AG10803 (cell line): ENCODE measurements at places on chromosomes 7 and 10.
A peak's percentile ranks its signal among the peaks of the same experiment; 100 is the strongest.

DNA sequence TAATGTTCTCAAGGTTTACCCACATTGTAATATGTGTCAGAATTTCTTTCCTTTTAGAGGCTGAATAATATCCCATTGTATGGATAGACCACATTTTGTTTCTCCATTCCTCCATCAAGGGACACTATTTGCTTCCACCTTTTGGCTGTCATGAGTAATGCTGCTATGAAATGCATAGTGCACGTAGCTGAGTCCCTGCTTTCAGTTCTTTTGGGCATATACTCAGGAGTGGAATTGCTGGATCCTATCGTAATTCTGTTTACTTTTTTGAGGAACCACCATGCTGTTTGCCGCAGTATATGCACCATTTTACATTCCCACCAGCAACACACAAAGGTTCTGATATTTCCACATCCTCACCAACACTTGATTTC lies 60.0 kb downstream of the PRF1 start:
- DNase-seq: no peak

DNA sequence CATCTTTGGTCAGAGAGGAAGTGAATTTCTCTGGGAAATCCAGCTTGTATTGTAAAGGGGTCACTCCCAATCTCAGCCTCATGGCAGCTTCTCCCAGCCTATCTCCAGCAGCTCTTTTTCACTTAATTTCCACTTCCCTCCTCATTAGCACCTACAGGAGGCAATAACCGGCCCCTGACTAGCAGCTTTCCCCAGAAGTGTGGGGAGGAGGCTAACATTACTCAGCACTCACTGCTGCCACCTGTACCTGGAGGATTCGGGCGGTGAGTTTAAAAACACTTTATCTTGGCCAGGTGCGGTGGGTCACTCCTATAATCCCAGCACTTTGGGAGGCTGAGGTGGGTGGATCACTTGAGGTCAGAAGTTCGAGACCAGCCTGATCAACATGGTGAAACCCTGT lies 3.8 kb downstream of the NODAL start:
- DNase-seq: no peak

- no peak for DNase-seq
Observed at GRCh38 chr10:19843487-19843886, 27.3 kb downstream of the PLXDC2 start.

DNA sequence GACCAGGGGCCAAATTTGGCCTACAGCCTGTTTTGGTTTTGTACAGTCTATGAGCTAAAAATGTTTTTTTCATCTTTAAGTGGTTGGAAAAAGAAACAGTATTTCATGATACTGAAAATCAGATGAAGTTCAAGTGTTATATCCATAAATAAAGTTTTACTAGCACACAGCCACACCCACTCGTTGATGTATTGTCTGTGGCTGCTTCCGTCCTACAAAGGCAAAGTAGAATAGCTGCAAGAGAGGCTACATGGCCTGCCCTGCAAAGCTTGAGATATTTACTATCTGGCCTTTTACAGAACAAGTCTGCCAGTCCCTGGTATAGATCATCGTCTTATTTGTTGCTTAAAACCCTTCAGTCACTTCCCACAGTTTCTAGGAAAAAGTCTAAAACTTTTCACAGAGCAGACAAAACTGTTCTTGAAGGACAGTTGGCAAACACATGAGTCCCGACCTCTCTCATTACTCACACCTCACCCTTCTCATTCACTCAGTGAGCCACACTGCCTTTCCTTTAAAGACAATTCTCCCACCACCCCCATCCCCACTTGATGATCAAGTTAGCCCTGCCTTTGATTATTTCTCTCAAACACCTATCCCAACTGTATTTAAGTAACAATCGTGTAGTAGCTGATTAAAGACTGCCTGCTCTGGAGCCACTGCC lies 9.9 kb downstream of the RHEB start:
- DNase-seq: no peak

GRCh38 chr10:132223156-132223590 lies 36.4 kb downstream of the DPYSL4 start:
- DNase-seq: peak; percentile 75

GRCh38 chr10:29860166-29860565 lies 199.2 kb downstream of the JCAD start:
- peak; percentile 92 for DNase-seq

DNA sequence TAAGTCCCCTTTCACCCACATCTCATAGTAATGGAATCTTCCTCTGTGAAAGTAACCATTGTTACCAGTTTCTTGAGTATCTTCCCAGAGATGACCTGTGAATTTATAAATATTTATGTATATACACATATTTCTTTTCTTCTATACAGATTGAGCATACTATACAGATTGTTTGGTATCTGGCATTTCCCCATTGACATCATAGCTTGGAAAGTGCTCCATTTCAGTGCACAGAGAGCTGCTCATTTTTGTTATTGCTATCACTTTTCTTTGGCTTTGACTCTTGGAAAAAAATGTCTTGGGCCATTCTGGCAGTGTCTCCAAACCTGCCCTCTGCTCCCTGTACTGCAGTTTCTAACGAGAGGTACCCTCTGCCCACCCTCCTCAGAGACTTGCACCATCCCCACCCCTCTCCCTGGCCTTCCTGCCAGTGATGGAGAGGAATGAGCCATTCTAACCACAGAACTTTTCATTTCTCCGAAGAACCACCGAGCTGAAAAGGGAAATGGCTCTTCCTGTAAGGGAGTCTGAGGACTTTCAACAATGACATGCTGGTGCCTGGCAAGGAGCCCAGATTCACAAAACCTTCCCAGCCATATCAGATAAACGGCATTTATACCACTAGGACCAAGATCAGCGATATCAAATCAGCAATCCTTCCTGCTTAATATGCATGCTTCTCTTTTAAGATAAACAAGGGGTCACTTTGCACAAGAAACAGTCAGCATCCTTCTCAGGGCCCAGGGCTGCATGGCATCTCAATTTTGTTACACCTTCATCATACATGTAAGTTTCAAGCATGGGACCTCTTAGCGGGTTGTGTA lies 19.7 kb upstream of the CCSER2 start:
- peak; percentile 23 for DNase-seq

DNA sequence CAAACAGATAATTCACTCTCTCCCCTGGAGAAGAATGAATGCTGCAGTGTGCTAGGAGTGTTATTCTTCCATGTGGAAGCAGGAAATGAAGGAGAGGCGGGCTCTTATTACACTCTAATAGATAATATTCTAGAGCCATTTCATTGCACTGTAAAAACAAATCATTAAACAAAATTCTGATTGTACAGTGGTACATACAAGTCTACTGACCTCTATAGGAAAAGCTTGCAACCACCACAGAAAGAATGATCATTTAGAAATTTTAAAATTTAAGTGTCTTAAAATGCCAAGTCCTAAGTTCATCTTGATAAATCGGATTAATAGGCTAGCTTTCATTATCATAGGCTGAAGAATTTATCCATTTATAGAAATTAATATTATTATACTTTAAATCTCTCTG lies 960.3 kb upstream of the LRRN3 start:
- no peak for DNase-seq

DNA sequence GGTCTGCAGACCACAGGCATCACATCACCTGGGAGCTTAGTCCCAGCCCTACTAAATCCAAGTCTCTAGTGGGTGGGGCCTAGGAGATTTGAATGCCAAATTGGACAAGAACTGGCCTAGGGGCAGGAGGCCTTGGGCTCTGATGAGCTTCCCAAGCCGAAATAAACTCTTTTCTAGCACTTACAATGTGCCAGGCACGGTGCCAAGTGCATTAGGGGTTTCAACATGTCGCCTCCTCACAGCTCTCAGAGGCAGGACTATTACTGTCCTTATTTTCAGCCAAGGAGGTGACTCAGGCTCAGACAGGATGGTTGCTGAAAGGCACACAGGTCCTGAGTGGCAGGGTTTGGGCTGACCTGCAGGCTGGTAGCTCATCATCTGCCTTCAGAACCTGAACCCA lies 9.2 kb upstream of the CPA1 start:
- peak; percentile 79 for DNase-seq

DNA sequence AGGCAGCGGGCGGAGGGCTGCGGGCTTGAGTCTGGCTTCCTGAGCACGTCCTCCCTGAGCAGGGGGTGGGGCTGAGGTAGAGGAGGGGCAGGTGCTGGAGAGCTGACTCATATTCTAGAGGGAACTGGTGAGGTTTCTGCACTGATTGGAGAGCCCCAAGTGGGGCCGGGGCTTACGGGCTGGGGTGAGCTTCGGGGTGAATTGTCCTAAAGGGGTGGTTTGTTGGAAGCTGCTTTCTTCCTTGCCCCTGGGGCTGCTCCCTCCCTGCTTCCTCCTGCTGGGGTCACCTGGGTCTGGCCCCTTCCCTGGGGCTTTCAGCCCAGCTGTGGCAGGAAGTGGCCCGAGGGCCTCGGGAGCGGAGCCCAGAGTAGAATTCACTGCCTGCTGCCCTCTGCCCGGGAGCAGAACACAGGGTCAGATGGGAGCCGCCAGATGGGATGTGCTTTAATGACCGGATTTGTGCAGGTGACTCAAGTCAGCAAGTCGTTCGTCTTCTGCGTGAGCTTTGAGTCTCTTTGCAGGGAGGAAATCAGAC lies 48.6 kb downstream of the FAM20C start:
- no peak for DNase-seq

DNA sequence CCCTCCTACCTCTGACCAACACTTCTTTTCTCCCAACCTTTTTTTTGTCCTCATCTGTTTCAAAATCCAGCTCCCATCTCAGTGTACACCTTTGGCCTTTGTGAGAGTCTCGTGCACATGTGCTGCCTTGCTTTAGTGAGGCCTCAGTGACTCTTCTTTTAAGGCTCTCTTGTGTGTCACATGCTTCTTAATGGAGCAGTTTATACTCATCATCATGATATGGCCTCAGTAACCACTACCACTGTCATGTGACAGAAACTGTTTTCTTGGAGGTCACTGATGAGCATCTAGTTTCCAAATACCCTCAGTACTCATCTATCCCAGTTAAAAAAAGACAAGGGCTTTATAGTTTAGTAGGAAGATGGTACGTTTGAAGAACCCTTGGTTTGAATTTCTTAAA lies 8.1 kb upstream of the ARHGAP22 start:
- DNase-seq: peak; percentile 31

DNA sequence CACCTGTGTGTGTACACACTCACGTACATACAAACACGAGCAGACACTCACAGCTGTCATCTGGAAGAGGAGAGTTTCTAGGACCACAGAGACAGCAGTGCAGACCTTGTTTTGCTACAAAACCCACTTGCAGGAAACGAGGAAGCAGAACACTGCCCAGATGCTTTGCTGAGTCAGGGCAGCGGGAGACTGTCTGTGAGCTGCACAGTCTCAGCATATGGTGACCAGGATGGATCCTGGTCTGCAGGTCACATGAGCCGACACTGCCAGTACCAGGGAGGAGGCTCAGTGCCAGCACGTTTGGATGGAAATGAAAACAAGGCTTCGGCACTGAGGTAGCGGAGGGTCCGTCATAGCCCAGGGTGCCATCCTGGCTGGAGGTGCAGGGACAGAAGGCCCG lies 117.6 kb upstream of the DPP6 start:
- DNase-seq: no peak

- no peak for DNase-seq
Observed at GRCh38 chr10:92690211-92690914, 608 bp downstream of the HHEX start.

- no peak for DNase-seq
Observed at GRCh38 chr10:26227786-26228185, 11.2 kb downstream of the GAD2 start.

DNA sequence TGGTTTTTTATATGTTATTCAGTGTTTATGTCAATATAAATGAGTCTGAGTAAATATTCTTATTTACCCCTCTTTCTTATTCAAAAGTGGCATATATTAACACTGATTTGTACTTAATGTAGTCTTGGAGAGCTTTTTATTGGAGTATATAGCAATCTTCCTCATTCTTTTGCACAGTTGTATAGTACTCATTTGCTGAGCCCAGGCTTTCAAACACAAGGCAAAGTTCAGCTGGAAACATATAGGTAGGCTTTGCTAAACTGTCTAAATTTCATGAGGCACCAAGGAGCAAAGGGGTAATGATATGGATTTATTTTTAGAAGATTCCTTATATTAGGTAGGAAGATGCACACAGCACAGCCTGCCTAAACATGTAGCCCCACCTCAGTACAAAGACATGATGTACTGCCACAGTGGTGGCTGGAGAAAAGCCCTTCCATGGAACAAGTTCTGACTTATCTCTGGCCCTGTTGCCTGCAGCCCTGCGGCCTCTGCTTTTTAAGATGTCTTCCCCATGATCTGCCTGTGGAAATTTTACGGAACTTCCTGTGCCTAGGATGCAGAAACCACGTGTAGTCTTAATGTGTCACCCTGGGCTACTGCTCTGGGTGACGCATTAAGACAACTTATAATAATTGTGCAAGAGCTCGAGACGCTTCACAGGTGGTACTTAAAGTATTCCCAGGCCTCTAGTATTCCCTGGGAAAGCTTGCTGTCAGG lies 9.6 kb upstream of the PDCD4 start:
- peak; percentile 61 for DNase-seq

GRCh38 chr10:6530211-6530840 lies 49.8 kb downstream of the PRKCQ start:
- DNase-seq: no peak

GRCh38 chr7:135943134-135943879 lies 33.9 kb downstream of the MTPN start:
- DNase-seq: no peak

- no peak for DNase-seq
Observed at GRCh38 chr7:100099452-100099851, 1.7 kb downstream of the MCM7 start.

DNA sequence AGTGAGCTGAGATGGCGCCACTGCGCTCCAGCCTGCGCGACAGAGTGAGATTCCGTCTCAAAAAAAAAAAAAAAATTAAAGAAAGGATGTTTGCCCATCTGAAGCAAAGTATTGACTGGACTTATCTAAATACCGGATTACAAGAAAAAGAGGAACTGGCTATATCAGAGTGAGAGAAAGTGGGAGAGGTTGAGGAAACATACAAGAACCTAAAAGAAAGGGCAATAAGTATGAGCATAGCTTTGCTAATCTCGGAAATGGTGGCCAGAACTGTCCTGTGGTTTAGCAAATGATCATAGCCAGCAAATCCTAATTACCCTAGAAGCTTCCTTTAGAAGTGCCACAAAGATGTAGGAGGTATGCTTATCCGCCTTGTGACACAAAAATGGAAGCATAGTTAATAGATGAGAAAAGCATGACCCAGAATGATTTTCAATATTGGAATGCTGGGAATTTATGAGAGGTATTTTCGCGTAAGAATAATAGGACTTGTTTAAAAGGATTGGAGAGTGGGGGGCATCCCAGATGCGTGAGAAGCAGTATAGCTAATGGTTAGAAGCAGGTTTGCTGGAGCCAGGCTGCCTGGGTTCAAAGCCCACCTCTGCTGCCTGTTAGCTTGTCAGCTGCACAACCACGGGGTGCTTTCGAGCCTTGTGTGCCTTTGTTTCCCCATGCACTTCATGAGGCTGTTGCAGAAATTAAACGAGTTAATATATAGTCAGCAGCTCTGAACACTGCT lies 1.2 kb upstream of the GTPBP4 start:
- DNase-seq: peak; percentile 94

DNA sequence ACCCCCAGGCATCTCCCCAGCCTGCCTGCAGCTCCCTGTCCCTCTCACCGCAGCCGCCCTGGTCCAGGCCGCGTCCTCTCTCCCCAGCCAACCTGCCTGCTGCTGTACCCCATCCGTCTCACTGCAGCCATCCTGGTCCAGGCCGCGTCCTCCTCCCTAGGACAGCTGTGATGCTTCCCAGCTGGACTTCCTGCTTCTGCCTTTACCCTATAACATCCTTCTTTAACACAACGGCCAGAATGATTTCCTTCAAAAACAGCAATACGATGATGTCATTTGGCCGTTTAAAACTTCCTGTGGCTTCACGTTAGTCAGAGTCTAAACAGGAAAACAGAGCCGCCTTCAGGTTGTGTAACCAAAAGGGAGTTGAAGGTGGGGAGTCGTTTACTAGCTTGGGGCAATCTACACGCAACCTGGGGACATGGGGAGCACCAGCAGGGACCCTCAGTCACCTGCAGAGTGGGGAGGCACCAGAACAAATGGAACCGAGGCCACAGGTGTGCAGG lies 32.2 kb upstream of the ZFAND2A start:
- peak; percentile 70 for DNase-seq
